ELR (cell line): ENCODE measurements at places on chromosomes 11 and 22.

DNA sequence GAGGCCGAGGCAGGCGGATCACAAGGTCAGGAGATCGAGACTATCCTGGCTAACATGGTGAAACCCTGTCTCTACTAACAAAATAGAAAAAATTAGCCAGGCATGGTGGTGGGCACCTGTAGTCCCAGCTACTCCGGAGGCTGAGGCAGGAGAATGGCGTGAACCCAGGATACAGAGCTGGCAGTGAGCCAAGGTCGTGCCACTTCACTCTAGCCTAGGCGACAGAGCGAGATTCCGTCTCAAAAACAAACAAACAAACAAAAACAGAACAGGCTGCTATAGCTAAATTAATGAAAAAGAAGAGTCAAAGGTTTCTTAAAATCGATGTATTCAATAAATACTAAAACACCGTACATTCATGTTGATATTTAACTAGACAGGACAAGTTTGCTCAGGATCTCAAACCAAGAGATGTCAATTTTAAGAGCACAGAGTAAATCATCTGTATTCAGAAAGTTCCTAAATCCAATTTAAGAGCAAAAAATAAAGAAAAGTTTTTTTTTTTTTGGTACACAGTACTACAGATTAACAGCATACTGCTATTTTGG lies 59.9 kb downstream of the NUP98 start:
- DNase-seq = no peak

GRCh38 chr11:64086258-64087123 lies 50.8 kb downstream of the FLRT1 start:
- no peak for DNase-seq

GRCh38 chr22:48357196-48357595 lies 1470.5 kb downstream of the BRD1 start:
- DNase-seq = no peak

DNA sequence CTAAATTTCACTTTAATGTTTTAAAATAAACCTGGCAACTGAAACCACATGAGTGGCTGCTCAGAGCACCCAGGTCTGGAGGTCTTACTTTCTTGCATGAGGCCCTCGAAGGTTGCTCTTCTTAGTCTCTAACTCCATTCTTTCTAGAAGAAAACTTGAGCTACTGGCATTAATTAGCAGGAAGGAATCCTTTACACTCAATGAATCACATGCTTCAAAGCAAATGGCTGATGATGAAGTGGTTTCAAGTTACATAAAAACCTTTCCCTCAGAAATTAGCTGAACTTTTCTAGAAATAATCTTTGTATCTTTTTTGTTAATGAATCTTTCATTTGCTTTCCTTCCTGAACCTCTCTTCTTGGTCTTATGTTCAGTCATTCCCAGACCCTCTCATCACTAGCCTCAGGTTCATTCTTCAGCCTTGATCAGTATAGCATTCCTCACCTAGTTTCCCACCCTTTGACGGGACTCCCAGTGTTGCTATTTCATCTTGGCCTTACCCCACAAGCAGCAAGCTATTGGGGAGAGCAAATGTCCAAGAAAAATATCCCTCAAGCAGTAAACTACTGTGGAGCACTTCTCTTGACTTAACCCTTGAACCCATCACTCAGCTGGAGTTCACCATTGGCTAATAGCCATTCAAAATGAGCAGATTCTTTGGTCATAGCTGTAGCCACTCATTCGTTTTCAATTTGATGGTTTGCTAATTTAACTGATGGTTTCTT lies 75.1 kb downstream of the INSC start:
- no peak for DNase-seq

DNA sequence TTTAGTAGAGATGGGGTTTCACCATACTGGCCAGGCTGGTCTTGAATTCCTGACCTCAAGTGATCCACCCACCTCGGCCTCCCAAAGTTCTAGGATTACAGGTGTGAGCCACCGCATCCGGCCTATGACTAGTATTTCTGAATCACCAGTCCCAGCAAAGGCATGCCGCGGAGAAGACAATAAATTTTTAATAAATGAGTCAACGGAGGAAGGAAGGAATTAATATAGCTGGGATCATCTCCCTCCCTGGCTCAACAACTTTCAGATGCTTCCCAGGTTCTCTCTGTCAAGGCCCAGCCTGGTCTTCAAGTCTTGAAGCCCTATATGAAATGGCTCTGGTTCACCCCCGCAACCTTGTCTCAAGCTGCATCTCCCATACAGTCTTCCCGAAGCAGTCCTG lies 45.7 kb downstream of the CYTH4 start:
- DNase-seq = peak; percentile 98

GRCh38 chr11:8286886-8287285 lies 23.2 kb upstream of the LMO1 start:
- DNase-seq = no peak
